Stimulated activated CD4-positive, alpha-beta T cell treated with anti-CD3 and anti-CD28 coated beads, Interleukin-4, amount 100 ng/mL, for 4 hours (primary cell): ENCODE measurements at places on chromosomes 1 and 21.

- DNase-seq: no peak
Observed at GRCh38 chr1:225919906-225920305, 4.1 kb downstream of the PYCR2 start.

DNA sequence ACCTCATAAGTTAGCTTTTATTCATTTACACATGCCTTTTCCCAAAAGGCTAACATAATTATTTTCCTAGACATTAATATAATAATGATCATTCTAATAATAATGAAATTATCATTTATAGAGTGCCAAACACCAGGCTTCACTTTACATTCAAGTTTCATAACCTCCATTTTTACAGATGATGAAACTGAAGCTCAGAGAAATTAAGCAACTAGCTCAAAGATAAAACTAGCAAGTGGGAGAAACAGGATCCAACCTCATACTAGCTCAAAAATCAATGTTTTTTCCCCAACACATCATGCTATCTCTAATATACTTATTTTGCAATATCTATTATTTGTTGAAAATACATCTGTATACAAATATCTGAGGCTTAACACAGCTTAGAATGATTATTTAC lies 14.0 kb downstream of the LPGAT1 start:
- DNase-seq: no peak

- DNase-seq: no peak
Observed at GRCh38 chr1:66943361-66943969, 18.7 kb downstream of the MIER1 start.

DNA sequence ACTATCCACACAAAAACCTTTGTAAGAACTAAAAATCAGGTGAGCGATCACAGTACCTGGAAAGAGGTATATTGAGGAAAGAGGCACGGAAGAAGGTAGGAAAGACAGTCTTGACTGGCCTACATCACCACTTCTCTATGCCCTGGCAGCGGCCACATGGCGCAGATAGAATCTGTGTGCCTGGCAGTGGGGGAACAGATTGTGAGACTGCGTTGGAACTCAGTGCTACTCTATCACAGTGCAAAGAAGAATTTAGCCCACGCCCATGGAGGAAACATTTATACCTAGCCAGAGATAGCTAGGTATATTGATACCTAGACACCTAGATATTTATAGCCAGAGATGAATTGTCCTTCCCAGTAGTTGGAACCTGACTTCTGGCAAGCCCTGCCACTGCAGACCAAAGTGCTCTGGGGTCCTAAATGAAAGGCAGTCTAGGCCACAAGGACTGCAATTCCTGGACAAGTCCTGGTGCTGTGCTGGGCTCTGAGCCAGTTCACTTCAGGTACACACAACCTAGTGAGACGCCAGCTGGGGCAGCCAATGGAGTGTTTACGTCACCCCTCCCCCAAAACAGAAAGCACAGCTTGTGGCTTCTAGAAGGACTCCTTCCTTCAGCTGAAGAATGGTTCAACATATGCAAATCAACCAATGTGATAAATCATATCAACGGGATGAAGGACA lies 51.9 kb downstream of the DHX9 start:
- no peak for DNase-seq

GRCh38 chr1:63937461-63938022 lies 163.7 kb downstream of the ROR1 start:
- DNase-seq: no peak

DNA sequence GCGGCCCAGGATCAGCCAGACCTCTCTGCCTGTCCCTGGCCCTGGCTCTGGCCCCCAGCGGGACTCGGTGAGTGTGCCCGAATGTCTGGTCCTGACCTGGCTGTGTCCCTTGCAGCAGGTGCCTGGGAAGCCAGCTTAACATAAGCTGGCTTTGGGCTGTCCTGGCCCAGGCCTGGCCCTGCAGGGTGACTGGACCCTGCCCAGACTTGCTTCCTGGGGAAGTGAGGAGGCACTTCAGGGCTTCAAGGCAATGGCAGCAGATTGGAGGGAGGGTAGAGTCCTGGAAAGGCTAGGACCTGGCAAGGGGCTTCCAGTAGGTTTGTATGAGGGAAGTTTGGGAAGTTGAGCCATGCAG lies 16.4 kb downstream of the RPS6KA1 start:
- no peak for DNase-seq

GRCh38 chr1:200152336-200152735 lies 124.8 kb downstream of the NR5A2 start:
- DNase-seq: no peak

DNA sequence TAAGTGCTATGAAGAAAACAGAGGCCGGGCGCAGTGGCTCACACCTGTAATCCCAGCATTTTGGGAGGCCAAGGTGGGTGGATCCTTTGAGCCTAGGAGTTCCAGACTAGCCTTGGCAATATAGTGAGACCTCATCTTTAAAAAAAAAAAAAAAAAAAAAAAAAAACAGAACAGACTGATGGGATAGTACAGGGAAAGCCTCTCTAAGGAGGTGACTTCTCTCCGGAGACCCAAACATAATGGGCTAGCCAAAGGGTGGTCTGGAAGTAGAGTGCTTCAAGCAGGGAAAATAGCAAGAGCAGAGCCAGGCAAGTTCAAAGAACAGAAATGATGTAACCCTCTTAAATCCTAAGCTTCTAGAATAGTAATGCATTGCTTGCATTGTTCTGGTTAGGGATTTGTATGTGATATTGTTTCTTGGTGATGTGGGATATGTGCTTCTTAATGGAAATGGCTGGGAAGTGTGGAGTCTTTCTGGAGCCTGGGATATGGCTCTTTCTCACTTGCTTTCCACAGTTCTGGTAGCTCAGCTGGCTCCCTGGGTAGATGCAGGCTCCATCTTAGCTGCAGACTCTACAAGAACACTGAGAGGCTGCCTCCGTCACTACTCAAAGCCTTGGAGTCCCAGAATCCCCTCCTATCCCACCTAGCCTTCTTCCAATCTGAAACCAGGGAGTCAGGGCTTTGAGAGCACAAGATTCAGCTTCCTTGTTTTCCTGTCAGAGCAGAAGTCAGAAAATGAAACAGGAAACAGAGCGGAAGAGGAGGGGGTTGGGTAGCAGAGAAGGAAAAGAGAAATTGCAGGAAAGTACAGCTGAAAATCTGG lies 1.9 kb upstream of the PIGV start:
- no peak for DNase-seq

DNA sequence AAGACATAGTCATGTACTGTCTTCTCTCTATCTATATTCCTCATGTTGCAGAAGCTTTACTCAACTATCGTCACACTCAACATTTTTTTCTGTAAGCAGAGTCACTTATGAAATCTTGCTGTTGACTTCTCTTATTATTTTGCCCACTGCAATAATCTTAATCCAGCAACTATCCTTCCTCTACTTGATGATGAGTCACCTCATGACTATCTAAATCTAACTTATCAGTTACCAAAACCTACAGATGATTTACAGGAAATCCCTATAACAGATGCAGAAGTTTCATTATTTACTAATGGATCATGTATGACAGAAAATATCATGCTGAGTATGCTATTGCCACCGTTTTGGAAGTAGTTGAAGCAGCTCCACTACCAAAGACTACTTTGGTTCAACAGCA lies 378.9 kb downstream of the DUSP10 start:
- DNase-seq: no peak

DNA sequence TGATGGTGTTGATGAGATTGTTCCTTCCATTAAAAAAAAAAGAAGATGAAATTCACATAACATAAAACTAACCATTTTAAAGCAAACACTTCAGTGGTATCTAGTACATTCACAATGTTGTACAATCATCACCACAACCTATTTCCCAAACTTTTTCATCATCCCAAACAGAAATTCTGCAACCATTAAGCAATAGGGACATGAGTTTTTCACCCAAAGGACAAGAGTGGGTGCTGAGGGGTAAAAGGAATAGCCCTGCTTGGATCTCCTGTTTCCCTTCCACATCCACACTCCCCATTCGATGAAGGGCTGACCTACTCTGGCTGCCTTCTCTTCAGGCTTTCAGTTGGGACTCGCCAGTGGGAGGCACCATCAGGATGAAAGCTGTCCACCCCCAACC lies 59.3 kb downstream of the SLC9A1 start:
- no peak for DNase-seq

- no peak for DNase-seq
Observed at GRCh38 chr1:162823771-162824525, 33.4 kb downstream of the HSD17B7 start.

- no peak for DNase-seq
Observed at GRCh38 chr1:181768930-181769280, 285.6 kb downstream of the CACNA1E start.

- DNase-seq: no peak
Observed at GRCh38 chr1:161382214-161383019, 14.7 kb upstream of the CFAP126 start.

DNA sequence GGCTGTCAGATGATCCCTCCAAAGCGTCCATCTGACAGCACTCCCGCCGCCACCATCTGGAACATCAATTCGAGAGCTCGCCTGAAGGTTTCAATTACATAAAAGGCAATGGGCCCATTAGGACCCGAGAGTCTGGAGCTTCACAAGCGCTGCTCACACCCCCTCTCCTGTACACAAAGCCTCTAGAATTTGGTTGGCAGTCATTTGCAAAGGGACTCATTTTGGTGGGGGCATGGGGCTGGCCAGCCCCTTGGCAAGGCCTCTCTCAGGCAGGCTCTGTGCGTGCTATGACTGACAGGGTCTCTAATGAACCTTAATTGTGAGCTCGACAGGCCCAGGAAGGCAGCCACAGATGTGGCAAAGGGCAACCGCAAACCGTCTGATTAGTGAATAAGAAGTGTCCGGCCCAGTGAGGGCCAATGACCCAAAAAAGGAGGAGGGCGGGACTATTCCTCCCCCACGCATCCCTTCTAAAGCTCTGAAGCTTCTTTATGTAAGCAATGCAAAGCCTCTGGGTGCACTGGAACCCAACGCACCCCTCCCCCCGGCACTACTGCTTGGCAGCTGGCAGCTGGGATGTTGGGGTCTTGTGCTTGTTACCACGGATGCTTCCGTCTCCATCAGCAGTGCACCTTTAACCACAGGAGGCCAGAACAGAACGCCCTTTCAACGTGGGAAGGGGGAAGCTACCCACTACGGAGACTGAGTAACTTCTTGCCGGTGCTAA lies 79.4 kb downstream of the CAPZB start:
- no peak for DNase-seq

GRCh38 chr1:59156526-59157199 lies 140.2 kb upstream of the FGGY start:
- no peak for DNase-seq

GRCh38 chr21:38849776-38850175 lies 44.0 kb downstream of the ETS2 start:
- DNase-seq: no peak

DNA sequence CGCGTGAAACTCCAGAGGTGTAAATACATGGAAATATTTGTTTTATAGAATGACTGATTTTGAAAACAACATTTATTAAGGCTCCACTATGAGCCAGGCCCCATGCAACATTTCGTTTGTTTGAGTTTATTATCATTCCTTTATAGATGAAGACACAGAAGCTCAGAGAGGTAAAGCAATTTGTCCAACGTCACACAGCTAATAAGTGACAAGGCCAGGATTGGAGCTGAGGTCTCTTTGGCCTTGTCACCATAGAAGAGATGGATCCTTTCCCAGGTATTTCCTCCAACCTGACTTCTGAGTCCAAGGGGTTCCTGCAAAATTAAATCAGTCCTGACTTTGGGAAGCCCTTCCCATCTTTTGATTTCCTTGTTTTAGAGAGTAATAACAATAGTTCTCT lies 98.0 kb downstream of the SYF2 start:
- DNase-seq: no peak

GRCh38 chr1:245898581-245898980 lies 608.5 kb downstream of the SMYD3 start:
- no peak for DNase-seq

DNA sequence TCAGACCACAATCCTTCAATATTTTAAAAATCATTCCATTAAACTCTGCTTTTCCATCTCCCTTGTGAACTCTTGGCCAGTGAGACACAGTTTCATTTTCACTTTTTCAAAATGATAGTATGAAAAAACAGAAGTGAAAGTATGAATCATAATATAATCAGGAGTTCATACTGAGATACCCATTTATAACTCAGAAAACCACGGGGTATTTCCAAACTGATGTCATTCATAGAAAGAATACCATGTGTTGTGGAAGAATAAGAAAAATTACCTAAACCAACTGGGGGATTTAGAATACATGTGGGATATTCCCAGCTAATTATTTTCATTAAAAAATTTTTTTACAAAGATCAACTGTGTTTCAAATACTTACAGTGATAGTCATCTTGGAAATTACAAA lies 149.9 kb downstream of the MRPL39 start:
- no peak for DNase-seq

DNA sequence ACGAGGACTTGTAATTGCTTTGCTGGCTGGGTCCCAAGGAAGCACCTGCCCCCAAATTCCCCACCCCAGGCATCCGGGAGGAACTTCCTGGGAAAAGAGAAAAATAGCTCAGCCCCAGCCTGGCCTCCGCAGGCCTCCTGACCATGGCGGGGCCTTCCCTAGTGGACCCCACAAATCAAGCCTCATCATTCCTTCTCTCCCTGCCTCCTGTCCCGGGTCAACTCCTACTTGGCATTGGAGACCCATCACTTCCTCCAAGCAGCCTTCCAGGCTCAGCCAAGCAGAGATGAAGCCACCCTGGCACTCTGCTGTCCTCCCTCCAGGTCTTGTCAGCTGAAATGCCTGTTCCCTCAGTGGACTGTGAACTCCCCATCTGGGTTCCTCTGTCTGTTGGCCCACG lies 38.0 kb downstream of the AJAP1 start:
- DNase-seq: no peak

- no peak for DNase-seq
Observed at GRCh38 chr1:146036241-146036964, 14.9 kb upstream of the HJV start.
